Right renal pelvis (tissue), 4 donors: ENCODE measurements at places on chromosomes 4 and X. TPM values are rescaled to one million over a fixed set of nuclear protein-coding genes. Genes with fewer than 3 reads are reported as not detected.

Gene TEC
- polyA plus RNA-seq = 3.4 TPM

DNA sequence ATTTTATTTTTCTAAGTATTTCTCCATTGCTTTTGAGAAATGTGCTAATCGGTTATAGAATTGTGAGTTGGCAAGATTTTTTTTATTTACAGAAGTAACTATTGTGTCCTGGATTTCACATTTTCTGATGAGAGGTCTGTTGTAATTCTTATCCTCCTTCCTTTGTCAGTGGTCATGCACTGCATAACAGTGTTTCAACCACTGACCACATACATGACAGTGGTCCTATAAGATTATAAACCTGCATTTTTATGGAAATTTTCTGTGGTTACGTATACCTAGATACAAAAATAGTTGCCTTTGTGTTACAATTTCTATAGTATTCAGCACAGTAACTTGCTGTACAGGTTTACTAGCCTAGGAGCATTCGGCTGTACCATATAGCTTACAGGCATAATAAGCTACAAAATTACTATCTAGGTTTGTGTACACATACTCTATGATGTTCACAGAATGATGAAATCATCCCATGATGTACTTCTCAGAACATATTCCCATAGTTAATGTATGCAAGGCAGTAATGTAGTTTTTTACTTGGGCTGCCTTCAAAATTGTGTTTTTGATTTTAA lies 47.8 kb downstream of the APELA start:
- no peak for DNase-seq

DNA sequence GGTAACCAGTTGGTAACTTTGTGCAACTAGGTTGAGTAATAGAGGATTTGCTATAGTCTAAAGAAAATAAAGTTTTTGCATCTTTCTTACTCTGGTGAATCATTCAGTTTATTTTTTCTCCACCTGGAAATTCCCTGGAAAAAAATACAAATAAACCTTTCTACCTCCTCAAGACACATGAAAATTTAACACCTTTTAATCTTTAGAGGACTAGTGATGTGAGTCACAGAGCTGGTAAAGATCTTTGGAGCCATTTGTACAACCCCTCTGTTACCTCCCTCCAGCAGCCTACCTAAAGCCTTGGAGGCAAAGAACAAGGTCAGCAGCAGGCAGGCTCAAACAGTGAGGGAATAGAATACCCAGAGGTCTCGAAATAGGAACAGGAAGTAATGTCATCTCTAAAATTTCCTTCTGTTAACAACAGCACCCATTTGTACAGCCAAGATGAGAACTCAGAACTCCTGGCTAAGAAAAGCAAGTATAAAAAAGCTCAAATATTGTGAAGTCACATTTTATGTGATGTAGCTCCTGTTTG lies 10.2 kb upstream of the MAOB start:
- no peak for DNase-seq

- DNase-seq = no peak
Observed at GRCh38 chrX:64377753-64378152, 17.5 kb downstream of the MTMR8 start.

DNA sequence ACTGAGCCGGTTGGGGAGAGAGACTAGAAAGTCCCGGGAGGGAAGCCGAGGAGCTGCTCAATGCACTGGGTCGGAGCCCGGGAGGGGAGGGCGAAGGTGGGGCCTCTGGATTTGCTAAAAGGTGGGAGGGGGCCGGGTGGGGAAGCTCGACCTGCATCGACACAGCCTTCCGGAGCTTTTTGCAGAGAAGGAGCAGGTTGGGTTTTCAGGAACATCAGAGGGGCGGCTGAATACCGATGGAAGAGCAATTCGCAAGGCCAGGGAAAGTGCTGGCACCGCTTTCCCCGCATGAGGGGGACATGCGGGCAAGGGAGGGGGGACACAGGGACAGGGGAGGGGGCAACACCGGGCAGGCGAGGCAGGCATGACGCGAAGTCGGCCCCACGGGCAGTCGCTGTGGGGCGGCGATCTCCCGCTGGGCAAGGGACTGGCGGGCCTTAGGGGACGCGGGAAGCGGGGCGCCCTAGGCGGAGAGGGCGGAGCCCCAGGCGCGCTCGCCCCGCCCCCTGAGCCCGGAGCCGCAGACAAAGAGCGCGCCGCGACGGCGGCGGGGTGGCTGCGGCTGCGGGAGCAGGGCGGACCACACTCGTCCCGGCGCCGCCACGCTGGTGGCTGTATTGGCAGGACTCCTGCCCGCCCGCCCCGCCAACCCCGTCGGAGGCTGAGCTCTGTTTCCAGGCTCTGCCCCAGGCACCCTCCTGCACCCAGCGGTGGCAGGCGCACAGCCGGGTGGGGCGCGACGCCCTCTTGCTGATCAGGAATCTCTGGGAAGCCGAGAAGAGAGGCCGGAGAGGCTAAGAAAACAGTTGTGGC lies 11.6 kb downstream of the PDZD4 start:
- no peak for DNase-seq

DNA sequence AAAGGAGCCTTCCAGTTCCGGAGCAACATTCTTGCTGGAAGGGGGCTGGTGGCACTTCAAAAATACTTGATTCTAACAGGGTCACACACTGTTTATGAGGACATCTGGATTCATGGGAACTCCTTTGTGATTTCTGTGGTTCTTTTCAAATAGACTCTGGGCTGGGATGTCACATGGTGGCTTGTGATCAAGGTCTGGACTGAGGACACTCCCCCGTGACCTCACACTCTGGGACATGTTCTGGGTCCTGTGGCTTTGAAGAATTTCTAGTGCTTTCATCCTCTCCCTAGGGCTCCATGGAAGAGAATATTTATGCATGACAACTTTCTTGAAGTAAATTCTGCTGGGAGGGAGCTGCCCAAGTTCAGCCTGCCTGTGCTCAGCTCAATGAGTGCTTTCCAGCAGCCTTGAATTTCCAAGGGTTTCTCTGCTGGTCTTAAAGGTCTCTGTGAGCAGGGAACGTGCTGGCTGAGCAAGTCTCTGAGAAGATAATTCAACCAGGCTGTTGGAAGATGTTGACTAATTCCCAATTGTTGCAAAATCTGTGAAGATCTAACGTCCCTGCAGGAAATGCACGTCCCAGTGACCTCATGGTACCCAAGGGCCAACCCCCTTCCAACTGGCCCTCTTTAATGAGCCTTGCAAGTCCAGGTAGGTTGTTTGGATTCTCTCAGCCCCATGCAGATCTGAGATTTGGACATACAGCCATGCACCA lies 36.3 kb downstream of the GPR143 start:
- DNase-seq = no peak

Gene GATA1
- 0.53 TPM for polyA plus RNA-seq

DNA sequence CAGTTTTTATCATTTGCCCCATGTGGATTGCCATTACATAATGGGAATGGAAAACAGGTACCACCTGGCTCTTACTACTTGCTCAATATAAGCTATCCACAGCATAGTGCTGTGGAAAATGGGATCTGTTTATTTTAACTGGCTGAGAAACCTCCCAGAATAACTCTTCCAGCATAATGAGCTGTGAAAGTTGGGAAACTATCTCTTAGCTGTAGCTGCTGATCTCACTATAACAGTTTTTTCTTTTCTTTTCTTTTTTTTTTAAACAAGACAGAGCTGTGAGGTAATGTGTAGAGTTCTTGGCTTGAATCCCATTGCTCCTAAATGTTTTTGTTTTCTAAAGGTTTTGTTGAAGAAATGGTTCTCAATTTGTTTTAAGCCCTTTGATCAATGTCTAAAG lies 988.3 kb downstream of the PCDH19 start:
- no peak for DNase-seq

DNA sequence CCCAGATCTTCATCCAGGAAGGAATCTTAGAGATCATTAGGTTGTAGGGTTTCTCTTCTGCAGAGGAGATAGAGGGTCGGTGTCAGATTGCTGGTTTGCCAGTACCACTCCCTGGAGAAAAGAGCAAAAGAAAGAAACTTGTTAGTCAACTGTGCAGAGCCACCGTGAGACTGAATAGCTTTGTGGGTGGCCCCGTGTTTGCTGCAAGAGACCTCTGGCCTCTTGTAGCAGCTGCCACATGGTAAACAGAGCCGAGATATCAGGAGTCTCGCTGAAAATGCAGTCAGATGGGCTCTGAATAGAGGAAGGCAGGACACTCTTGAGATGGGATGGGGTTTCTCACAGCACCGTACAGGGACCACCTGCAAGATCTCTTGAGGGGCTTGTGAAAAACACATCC lies 149.7 kb downstream of the PTTG2 start:
- no peak for DNase-seq

DNA sequence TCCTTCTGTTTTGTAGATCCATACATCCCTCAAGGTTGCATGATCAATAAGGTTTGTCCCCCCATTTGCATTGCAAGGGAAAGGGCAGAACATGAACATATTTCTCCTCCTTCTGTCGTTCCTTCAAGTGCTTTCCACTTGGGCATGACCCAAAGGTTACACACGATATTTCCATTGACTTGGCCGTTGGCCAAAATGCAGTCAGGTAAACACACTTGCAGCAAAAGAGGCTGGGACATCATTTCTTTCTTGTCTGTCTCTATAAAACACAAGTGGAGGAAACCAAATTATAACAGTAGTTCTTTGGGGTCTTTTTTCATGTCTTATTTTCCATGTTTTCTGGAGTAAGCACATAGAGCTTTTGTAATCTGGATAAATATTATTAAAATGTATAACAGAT lies 156.1 kb downstream of the FRAS1 start:
- no peak for DNase-seq

DNA sequence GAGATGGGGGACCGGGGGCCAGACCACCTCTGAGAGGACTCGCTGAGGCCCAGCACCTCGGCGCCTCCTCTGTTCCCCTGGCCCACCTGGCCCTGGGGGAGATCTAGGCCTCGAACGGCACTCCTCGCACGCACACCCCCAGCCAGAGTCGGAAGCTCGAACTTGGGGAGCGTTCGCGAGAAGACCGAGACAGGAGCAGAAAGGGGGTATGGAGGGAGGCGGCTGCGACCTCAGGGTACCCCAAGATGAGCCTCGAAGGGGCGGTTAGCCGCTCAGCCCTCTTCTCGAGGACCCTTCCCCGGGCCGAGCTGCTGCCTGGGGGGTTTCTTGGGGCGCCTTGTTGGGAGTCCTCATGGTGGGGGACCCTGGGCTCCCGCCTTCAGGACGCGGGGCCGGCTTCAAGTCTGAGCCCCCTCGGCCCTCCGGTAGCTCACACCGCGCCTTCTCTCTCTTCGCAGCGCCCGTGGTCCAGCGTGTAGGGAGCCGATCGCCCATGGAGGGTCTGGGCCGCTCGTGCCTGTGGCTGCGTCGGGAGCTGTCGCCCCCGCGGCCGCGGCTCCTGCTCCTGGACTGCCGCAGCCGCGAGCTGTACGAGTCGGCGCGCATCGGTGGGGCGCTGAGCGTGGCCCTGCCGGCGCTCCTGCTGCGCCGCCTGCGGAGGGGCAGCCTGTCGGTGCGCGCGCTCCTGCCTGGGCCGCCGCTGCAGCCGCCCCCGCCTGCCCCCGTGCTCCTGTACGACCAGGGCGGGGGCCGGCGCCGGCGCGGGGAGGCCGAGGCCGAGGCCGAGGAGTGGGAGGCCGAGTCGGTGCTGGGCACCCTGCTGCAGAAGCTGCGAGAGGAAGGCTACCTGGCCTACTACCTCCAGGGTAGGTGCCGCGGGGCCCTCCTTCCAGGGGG lies 706 bp downstream of the DUSP9 start:
- DNase-seq = no peak

Gene MBNL3
- 33.5 TPM for polyA plus RNA-seq

DNA sequence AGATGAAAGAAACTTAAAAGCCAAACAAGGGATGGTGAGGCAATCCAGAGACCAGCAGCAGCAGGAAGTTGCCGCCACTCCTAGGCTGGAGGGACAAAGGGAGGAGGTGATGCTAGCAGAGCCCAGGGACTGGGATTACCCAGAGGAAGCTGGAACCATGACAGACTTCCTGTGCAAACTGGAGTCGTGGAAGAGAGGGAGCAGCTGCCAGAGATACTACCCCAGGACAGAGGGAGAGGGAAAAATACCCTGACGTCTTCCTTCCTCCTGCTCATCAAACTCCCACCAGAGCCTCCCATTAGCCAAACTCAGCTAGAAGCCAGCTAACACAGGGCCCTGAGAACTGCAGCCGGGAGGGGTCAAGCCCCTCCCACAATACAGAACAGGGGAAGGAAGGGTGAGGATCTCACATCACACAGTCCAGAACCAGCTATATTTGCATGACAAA lies 101.2 kb upstream of the KLF3 start:
- DNase-seq = no peak

- DNase-seq = peak; percentile 56
Observed at GRCh38 chr4:76251441-76252270, at the start of gene FAM47E. Gene FAM47E (plus strand): TSS chr4:76251721. CDS start chr4:76251747, 26 bp downstream.

- DNase-seq = no peak
Observed at GRCh38 chr4:187321711-187322110, 598.1 kb upstream of the FAT1 start.

- DNase-seq = no peak
Observed at GRCh38 chrX:72057331-72057730, 74.4 kb downstream of the RTL5 start.

- DNase-seq = no peak
Observed at GRCh38 chr4:164768516-164768915, 14.6 kb downstream of the SMIM31 start.

- no peak for DNase-seq
Observed at GRCh38 chrX:134718966-134719317, 60.7 kb upstream of the PLAC1 start.

- no peak for DNase-seq
Observed at GRCh38 chr4:178205826-178206225, 763.6 kb upstream of the AGA start.

- no peak for DNase-seq
Observed at GRCh38 chr4:10124167-10124930, 7.8 kb upstream of the WDR1 start.

DNA sequence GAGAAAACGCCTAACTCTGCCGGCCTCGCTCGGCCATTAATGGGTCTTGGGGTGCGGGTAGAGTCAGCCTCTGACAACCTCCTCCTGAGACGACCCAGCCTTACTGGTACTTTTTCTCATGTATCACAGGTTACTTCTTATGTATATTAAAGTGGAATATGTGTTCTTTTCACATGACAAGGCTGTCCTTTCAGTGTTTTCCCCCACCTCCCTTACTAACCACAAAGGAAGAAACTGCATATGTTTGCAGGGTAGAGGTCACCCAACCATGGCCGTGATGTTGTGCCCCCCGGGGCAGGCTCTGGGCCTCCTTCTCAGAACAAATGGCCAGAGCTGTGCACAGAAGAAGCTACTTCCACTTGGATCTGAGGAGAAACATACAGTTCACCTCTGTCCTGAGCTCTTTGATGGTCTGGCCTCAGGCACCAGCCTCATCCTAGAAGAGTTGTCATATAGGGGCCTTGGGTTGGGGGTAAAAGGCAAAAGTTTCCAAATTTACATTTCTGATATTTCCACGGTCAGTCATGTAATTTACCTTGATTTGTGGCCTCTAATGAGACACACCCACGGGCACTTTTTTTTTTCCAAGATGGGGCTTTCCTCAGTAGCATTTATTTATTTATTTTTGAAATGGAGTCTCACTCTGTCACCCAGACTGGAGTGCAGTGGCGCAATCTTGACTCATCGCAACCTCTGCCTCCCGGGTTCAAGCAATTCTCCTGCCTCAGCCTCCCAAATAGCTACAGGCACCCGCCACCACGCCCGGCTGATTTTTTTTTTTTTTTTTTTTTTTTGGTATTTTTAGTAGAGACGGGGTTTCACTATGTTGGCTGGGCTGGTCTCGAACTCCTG lies 1.9 kb downstream of the SOWAHD start:
- no peak for DNase-seq

GRCh38 chrX:19003756-19004155 lies 19.8 kb upstream of the PHKA2 start:
- no peak for DNase-seq

Gene HTT
- 41.7 TPM for polyA plus RNA-seq
